ENCODE measurements at places on chromosomes 3 and 15.

DNA sequence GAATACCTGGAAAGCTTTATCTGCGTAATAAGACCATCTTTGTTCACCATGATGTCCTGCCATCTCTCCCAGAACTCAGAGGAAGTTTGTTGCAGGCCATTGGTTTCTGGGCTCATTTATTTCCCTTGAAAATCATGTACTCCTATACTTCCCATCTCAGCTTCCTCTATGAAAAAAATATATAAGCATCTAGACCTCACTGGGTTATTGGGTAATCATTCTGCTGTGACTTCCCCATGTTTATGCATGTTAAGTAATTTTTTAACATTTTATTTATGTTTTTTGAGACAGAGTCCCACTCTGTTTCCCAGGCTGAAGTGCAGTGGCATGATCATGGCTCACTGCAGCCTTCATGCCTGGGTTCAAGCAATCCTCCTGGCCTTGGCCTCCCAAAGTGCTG, 184.5 kb downstream of the ZPLD1 start:
- DNase-seq: no peak

DNA sequence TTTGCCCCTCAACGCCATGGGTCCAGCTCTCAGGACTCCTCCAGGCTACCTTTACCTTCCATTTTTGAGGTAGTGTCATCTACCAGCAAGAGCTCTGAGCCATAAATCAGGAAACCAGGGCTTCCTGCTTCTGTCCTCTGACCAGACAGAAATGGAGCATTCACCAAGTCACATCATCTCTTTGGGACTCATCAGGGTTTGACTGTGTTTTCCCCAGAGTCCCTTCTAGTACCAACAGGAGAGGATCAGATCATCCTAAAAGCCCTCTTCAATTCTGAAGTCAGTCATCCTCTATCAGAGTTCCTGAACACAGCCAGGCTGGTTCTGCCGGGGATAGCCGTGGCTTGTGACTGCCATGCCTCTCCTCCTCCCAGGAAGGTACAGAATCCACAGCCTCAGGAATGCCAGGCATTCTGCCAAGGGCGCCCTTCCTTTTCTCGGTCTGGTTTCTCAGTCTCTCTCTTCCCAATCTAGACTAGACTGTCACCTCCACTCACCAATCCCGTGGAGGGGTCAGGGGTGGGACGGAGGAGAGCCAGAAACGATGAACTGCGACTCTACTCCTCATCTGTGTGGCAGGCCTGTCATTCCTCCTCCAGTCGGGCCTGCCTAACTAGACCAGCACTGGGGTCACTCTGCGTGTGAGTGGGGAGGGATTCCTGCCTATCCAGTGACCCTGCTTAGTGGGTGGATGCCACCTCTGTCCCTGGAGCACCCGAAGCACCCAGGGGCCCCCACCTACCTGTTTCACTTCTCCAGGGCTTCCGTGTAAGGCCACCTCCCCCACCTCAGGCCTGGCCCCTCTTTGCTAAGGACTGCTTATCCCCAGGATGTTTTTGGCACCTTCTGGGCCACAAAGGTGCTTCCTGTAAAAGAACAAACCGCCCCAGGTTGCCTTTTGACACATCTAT, 30.9 kb downstream of the CCNL1 start:
- no peak for DNase-seq

GRCh38 chr15:93294066-93294465, 205.1 kb upstream of the RGMA start:
- no peak for DNase-seq

GRCh38 chr3:8481380-8481779, 20.2 kb upstream of the LMCD1 start:
- no peak for DNase-seq

GRCh38 chr3:128788268-128788869, 62.4 kb downstream of the RAB7A start:
- DNase-seq: no peak

DNA sequence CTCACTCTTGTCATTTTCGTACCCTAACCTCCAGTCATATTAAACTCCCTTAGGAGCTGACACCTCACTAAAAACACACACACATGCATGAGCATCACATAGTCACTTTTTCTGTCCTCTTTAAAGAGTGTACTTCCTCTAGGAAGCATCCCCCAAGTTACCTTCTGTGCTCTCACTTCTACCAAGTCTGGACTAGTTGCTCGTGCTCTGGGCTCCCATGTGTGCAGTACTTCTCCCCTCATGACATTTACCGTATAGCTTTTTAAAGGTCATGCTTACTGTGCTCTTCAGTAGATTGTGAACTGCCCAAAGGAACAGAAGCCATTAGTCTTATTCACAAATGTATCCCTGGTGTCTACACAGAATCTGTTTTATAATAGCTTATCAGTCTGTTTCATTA, 42.0 kb downstream of the CRYBG3 start:
- DNase-seq: no peak

DNA sequence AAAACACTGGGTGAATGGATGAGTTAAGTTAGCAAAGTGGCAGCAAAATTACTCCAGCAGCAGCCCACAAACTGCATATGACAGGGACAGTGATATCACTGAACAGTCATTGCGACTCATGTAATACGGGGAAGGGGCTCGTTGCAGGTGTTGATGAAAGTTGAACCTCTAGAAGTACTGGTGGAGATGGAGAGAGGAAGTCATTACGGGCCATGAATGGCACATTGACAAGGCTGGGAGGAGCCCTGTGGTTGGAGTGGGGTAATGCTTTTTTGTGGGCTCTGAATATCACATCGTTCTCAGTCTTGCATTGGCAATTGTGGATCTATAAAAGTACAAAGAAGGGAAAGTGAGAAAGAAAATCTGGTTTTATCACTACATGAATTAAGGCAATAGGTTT, 278.1 kb downstream of the ZPLD1 start:
- DNase-seq: no peak

- DNase-seq: no peak
Observed at GRCh38 chr3:108528459-108529252, 18.3 kb upstream of the MYH15 start.

DNA sequence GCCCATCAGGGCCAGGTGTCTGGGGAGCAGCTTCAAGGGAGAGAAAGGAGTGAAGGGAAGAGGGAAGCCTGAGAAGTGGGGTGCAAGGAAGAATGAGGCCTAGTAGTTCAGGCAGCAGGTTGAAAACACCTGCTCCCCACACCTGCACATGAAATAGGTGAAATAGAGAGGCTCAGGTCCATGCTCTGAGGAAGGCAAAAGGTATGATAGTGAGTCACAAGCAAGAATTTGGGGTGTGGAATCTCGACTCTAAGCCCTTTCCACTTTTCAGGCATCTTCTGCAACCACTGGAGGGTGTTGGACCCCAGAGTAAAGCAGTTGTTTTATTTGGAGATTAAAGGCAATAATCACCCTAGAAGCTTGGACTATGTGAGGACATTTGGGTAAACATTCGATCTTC, 157.5 kb downstream of the CTNNB1 start:
- DNase-seq: no peak

- DNase-seq: no peak
Observed at GRCh38 chr3:83500422-83500821, 1458.4 kb upstream of the CADM2 start.

GRCh38 chr15:91696981-91697380, 156.5 kb upstream of the SLCO3A1 start:
- no peak for DNase-seq

GRCh38 chr3:99286266-99286845, 352.0 kb upstream of the COL8A1 start:
- DNase-seq: no peak

- DNase-seq: peak; percentile 14
Observed at GRCh38 chr3:138818185-138818860, 16.4 kb downstream of the PIK3CB start.

GRCh38 chr3:135103917-135104316, 308.9 kb downstream of the EPHB1 start:
- DNase-seq: no peak

GRCh38 chr15:48001393-48002039, 119.3 kb upstream of the SLC24A5 start:
- DNase-seq: no peak

DNA sequence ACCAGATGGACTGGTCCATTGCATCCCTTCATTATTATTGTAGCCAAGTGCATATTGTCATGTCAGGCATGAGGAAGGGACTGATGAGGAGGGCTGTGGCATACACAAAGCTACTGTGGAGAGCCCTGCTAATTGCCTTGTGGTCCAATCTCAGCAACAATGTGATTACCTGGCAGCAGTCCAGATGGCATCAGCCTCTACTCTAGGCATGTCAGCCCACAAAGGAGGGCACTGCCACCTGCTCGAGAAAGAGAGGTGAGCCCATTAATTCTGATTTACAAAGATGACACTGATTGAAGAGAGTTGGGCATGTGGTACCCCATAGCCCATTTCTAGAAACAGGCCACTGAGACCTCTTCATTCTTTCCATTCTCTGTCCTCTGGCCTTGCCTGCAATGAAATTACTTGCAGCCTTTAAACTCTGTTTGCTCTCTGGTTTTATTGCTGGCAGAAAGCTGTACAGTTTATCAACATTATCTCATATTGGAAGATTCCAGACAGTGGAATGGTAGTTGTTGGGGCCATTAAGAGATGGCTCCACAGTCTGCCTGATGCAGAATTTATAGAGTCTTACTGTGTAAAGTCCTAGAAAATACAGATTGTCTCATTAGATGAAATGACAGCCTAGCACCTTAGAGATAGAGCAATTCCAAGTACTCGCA, 307.7 kb downstream of the ARPP21 start:
- no peak for DNase-seq

DNA sequence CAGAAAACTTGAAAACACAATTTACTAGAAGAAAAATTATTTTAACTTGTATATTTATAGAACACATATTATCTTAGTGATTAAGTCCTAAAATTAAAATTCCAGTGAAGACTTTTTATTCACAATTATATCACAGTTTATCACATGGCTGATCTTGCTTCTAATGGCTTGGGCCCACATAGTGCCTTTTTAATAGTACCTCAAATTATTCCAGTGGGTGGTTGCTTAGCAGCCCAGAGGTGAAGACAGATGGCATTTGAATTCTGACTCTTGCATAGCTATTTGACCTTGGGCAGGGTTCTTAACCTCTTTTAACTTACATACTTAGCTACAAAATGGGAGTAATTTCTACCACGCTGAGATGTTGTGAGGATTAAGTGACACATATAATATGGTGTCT, 214.7 kb upstream of the SGO1 start:
- DNase-seq: no peak

GRCh38 chr3:64368257-64369020, 143.2 kb upstream of the PRICKLE2 start:
- DNase-seq: no peak

DNA sequence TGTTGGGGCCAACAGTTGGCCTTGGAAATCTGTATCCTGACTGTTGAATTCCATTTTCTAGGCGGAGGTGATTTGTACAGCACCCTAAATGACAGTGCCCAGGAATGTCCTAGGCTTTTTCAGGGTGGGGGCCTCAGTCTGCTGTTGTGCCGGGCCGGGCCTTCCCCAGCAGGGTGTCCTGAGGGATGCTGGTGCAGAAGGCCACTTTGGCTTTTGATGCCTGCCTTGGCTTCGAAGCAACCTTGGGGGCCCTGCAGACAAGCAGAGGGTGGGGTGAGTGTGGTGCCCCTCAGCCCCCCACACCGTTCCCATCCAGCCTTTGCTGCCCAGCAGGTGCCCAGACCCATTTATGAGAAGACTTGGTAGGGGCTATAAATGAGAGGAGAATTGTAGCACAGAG, 33.0 kb downstream of the SYNM start:
- DNase-seq: peak; percentile 69

GRCh38 chr15:90679959-90680358, 37.2 kb upstream of the BLM start:
- peak; percentile 67 for DNase-seq

GRCh38 chr15:40306371-40306770, 1.4 kb downstream of the PLCB2 start:
- no peak for DNase-seq

DNA sequence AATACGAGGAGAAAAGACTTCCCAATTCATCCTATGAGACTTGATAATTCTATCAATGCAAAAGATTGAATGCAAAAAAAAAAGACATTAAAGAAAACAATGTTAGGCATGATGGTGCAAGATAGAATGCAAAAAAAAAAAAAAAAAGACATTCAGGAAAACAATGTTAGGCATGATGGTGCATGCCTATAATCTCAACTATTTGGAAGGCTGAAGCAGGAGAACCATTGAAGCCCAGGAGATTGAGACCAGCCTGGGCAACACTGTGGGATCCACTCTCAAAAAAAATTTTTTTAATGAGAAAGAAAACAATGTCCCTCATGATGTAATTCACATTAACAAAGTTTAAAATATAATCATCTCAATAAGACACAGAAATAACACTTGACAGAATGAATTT, 75.9 kb downstream of the MYO9A start:
- no peak for DNase-seq

DNA sequence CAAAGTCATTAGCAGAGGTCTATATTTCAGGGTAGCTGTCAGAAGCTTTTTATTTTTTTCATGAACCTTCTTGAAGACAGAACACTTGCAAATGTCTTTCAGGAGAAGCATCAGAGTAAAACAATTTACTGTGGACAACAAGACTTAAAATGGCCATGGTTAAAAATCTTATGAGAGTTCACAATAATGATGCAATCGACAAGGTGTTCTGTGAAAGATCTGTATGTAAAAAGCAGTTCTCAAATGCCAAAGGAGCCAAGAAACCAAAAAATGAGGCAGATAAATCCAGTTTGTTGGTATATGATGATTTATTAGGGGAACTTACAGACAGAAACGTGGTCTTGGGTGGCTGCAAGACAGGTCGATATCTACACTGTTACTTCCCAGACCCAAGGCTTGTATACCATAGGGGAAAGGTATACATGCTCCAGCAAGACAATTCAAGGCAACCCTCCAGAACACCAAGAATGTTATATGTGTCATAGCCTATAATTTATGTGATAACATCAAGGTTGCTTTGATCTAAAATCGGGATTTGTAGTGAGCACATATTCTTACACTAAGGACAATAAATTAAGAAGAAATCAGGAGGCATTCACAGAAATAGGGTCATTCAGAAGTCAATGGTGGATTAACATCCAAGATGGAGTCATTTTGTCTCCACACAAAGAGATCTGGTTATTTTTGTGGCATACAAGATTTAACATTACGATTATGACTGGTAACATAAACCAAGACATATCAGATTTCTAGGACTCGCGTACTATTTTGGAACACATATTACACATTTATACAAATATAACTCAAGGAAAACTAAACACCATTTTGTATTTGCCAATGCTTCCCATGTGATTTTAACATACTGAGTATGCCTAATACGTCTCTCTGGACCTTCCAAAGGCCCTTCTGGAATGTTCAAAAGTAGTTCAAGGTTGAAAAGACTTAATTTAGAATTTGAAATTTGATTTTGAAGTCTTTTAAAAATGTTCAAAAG, 316.4 kb downstream of the THSD4 start:
- DNase-seq: no peak

GRCh38 chr15:41564286-41564959, 5.4 kb downstream of the TYRO3 start:
- no peak for DNase-seq
